Mesenchymal stem cell (in vitro differentiated cells and primary cell): ENCODE measurements at places on chromosomes 1 and 21.

GRCh38 chr21:27586986-27587385 is 620.1 kb upstream of the ADAMTS5 start:
- no peaks in the 10 kb centered on the region for H3K27me3 ChIP-seq
- DNase-seq = no peak
- no peak overlapping the region for H3K4me3 ChIP-seq
- no peak overlapping the region for H3K27ac ChIP-seq
- no peaks in the 10 kb centered on the region for H3K36me3 ChIP-seq
- peaks cover 2% of the 10 kb centered on the region for H3K4me1 ChIP-seq

DNA sequence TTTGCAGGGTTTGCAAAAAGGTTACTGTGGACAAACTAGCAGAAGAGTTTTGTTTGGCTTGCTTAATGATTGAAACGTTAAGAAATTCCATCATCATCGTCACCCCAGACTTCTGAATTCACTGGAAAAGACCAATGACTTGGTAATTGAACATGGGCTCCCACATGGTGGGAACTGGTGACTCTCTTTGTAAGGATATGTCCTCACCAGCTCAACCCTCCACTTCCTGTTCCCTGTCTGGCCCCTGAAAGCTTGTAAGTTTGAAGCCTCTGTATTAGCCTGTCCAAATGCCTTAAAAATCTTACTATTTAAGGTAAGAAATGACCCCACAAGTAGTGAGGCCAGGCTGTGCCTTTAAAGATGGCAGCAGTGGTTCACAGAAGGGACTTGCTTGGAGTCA is 9.7 kb downstream of the SYT6 start:
- no peak overlapping the region for H3K27ac ChIP-seq
- no peaks in the 10 kb centered on the region for H3K4me1 ChIP-seq
- DNase-seq = no peak
- no peak overlapping the region for H3K4me3 ChIP-seq
- H3K36me3 ChIP-seq = no peaks in the 10 kb centered on the region
- peaks cover 45% of the 10 kb centered on the region for H3K27me3 ChIP-seq

- DNase-seq = no peak
- H3K27me3 ChIP-seq = peaks cover 59% of the 10 kb centered on the region
- H3K4me3 ChIP-seq = no peak overlapping the region
- no peak overlapping the region for H3K27ac ChIP-seq
These were observed 101.2 kb downstream of the GLIS1 start for GRCh38 chr1:53637511-53638359.

- no peak overlapping the region for H3K4me3 ChIP-seq
- no peaks in the 10 kb centered on the region for H3K4me1 ChIP-seq
- peaks cover 19% of the 10 kb centered on the region for H3K27me3 ChIP-seq
- DNase-seq = no peak
- no peaks in the 10 kb centered on the region for H3K36me3 ChIP-seq
These were observed 16.8 kb downstream of the CR2 start for GRCh38 chr1:207470927-207471326.

GRCh38 chr21:33212159-33212851 is 17.4 kb upstream of the IFNAR2 start:
- H3K27me3 ChIP-seq = no peaks in the 10 kb centered on the region
- DNase-seq = peak; percentile 48
- no peaks in the 10 kb centered on the region for H3K36me3 ChIP-seq

DNA sequence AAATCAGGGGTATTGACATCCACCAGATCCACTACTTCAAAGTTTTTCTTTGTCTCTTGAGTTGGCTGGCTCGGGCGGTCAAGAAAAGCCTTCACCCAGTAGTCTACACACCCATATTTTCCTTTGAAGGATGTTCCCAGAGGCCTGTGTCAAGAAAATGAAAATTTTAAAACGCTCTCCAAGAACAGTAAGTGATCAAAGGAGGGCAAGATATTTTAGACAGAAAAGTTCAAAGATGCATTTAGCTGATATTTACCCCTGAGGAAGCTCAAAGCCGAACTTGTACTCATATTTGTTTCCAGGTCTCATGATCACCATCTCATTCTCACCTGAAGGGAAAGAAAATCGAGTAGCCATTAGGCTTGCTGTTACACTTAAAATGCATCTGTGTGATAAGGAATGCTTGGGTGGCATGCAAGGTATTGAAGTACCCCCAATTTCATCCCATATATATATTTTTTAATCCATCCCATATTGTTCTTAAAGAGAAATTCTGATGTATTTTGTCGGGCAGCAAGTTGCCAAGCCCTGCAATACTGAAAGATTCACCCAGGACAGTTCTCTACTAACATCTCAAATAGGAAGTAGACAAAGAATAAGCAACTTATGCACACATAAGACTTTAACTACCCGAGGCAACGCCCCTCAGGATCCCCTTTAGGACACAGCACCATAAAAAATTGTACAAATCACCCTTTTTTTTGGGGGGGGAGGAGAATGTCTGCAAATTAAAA is 1.1 kb downstream of the TXNIP start:
- H3K27ac ChIP-seq = peak overlapping the region; percentile 86
- peaks cover 12% of the 10 kb centered on the region for H3K36me3 ChIP-seq
- peak overlapping the region; percentile 39 for H3K4me3 ChIP-seq
- no peaks in the 10 kb centered on the region for H3K27me3 ChIP-seq
